Renal cortical epithelial cell (primary cell): ENCODE measurements at places on chromosomes 12 and 14.

GRCh38 chr14:68879321-68879781 lies 86.5 kb upstream of the ZFP36L1 start:
- no peak for DNase-seq

DNA sequence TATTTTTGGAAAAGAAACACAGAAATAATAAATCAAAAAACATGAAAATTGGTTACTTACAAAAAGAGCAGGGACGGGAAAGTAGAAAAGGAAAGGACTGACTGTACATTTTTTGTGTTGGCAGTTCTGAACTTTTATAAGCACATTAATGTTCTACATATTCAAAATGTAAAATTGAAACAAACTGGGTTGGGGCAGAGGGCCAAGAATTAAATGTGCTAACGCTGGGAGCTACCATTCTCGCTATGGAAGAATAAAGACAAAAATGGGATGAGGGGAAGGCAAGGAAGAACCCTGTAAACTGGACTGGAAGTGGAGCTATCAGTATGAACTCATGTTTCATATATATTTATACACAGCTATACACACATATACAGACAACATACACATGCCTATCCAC lies 24.5 kb downstream of the ATP2B1 start:
- no peak for DNase-seq

DNA sequence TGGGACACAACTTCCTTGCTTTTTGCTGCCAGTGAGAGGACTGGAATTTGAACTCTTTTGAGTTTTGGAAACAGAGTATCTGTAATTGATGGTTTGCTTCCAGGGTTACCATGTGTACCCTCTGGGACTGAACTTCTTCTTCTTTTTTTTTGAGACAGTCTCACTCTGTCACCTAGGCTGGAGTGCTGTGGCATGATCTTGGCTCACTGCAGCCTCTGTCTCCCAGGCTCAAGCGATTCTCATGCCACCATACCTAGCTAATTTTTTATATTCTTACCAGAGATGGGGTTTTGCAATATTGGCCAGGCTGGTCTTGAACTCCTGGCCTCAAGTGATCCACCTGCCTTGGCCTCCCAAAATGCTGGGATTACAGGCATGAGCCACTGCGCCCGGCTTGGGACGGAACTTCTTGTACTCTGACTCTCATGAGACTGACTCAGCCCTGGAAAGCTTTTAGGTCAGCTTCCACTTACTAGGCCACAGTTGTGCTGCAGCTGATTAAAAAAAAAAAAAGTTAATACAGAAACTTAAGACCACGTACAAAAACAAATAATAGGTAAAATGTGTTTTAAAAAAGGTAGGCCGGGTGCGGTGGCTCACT lies 15.8 kb downstream of the SEL1L start:
- no peak for DNase-seq

- DNase-seq, result no peak
Measured at GRCh38 chr12:123388951-123389559, 5.1 kb downstream of the KMT5A start.

DNA sequence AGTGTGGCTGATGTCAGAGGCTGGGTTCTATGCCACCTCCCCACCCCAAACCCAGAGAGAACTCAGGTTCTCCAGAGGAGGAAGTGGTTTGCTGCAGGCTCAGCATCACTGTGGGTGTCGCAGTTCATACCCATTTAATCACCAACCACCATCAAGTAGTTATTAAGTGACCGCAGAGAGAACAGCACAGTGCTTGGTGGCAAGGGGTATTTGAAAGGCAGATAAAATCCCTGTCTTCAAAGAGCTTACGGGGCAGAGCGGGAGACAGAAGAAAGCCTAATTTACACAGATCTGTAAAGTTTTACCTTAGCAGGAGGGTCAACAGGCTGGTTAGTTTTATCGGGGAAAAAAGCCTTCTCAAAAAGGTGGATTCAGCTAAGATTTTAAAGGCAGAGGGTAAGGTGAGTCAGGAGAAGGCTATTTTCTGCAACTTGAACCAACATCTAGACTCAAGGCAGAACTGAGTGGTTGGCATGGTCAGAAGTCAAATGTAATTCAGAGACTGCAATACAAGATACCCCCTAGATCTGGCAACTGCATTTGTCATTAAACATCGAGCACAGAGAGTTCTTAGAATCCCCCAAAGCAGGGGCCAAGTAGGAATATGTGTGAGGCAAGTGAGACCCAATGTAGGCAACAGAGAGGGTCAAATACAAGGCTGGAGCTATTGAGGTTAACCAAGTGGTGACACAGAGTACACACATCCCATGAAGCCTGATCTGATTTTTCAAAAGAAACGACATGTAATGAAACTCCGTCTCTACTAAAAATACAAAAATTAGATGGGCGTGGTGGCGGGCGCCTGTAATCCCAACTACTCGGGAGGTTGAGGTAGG lies 13.2 kb downstream of the PXN start:
- no peak for DNase-seq

GRCh38 chr12:105882404-105882803 lies 256.4 kb downstream of the NUAK1 start:
- peak; percentile 38 for DNase-seq

- no peak for DNase-seq
Measured at GRCh38 chr12:24054416-24054815, 104.9 kb upstream of the SOX5 start.

- peak; percentile 82 for DNase-seq
Measured at GRCh38 chr12:50201987-50202521, 34.9 kb upstream of the CERS5 start.

GRCh38 chr12:20805921-20806320 lies 4.6 kb upstream of the SLCO1B3 start:
- DNase-seq, result no peak

GRCh38 chr12:47147739-47148138 lies 68.0 kb upstream of the AMIGO2 start:
- DNase-seq, result no peak

GRCh38 chr14:24875203-24875838 lies 174.6 kb downstream of the STXBP6 start:
- DNase-seq, result no peak

GRCh38 chr12:122876731-122877130 lies 19.2 kb downstream of the VPS37B start:
- no peak for DNase-seq

DNA sequence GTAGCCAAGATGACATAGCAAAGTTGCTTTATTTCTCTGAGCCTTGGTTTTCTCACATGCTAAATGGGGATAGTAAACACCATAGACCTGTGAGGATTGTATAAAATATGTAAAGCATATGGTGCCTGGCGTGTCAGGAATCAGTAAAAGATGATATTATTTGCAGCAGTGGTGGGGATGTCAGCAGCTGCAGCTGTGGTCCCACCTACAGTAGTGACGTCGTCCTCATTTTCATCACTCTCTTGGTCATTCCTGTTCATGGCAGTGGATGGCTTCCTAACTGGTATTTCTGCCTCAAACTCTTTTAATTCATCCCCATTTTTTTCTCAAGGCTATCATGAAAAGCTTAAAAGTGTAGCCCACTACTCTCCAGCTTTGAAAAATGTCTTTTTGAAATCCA lies 12.1 kb downstream of the BMAL2 start:
- DNase-seq, result no peak

DNA sequence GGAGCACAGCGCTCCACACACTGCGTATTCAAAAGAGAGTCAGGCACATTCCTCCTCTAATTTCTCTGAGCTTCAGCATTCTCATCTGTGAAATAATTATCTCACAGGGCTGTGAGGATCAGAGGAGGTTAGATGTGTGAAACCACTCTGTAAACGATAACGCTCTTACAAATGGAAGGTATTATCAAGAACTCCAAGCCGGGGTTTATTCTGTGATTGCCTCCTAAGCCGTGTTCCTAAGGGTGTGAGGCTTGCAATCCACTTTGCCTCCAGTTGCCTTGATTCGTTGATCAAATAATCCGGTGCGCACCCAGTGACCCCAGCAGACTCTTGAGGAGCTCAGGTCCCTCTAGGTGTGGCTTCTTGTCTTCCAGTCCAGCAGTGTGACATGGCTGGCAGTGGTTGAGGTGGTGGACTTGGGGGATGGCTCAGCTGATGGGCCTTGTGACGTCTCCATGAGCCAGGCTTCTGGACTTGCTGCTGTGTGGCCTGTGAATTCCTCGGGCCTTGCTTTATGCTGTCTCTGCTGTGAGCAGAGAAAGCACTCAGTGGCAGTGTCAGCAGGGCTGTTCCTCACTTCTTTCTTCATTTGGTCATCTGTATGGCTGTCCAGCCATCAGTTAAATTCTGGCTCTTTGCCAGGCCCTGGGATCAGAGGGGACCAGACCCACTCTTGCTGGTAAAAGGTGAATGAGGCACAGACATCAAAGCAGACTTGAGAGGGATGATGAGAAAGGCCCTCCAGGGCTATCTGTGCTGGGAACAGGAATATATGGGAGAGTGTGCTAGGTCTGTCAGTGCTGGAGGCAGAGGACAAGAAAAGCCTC lies 71.0 kb downstream of the SLC25A47 start:
- no peak for DNase-seq

- peak; percentile 89 for DNase-seq
Measured at GRCh38 chr14:54364555-54365415, 32.0 kb upstream of the CDKN3 start.

- peak; percentile 92 for DNase-seq
Measured at GRCh38 chr12:71556875-71557274, 106.8 kb downstream of the ZFC3H1 start.

GRCh38 chr12:86122846-86123468 lies 133.2 kb downstream of the MGAT4C start:
- DNase-seq, result no peak

DNA sequence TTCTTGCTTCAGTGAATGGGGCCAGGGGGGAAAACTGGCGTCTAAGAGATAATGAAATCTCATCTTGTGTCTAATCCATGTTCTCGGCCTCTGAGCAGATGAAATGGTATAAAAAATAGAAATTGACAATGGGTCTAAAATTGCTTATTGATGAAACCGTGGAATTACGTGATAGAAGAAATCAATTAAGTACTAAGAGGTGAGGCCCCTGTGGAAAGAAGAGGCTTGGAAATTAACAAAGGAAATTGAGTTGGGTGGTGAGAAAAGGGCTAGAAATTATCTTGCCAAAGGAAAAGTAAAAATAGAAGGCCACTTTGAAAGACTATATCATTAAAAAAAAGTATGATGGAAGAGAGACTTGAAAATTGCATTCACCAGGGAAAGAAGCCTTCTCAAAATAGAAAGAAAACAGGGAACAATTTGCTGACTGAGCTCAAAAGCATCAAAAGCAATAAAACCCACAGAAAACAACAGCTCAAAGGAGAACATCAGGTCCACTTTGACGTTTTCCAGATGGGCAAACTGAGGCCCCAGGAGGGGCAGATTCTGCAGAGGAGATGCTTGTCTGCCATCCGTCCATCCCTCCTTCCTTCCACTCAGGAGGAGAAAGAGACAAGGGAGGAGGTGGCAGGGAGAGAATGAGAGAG lies 226.1 kb upstream of the RTL1 start:
- no peak for DNase-seq

DNA sequence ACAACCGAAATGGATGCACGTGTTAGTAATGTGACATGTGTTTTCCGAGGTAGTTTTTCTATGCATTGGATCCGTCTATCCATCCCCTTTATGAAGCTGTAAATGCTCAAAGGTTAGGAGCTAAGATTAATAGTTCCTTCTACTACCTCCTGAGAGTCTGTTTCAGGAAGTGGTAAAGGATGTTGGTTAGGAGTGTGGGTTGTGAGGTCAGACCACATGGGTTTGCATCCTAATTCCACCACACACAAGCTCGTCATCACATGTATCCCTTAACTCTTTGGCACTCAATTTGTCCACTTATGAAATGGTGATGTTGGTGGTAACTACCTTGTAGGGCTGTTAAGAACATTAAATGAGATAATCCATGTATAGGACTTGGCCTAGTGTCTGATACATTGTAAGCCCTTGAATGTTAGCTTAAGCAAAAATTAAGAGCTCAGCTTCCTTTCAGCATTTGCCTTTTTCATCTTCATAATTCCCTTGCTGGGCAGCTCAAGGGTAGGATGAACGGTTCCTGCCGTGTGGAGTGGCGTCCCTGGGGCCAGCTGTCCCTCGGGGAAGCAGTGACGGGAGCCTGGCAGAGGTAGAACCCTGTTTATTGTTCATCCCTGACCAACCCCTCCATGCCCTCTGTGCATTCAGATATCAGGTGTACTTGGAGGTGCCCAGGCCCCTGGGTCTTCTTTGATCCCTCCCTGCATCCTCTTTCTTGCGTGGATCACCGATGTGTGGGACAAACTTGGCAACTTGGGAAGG lies 52.3 kb downstream of the TSPAN9 start:
- DNase-seq, result peak; percentile 77

DNA sequence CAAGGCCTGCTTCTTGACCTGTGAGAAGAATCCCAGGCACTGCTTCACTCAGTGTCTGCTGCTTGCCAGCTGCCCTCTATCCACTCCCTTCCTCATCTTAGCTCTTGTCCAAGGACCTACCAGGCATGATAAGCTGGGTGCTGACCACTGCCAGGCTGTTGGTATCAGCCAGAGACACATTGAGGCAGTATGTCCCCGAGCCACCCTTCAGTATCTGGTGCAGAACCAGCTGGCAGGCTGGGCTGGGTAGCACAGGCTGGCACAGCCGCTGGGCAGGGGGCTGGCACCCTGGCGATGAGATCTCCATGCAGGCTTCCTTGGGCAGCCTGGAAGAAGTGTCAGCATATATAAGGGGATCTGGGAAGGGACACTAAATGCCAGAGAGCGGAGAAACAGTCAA lies 10.5 kb downstream of the PMEL start:
- no peak for DNase-seq

- no peak for DNase-seq
Measured at GRCh38 chr12:124531281-124531745, 36.1 kb downstream of the NCOR2 start.

DNA sequence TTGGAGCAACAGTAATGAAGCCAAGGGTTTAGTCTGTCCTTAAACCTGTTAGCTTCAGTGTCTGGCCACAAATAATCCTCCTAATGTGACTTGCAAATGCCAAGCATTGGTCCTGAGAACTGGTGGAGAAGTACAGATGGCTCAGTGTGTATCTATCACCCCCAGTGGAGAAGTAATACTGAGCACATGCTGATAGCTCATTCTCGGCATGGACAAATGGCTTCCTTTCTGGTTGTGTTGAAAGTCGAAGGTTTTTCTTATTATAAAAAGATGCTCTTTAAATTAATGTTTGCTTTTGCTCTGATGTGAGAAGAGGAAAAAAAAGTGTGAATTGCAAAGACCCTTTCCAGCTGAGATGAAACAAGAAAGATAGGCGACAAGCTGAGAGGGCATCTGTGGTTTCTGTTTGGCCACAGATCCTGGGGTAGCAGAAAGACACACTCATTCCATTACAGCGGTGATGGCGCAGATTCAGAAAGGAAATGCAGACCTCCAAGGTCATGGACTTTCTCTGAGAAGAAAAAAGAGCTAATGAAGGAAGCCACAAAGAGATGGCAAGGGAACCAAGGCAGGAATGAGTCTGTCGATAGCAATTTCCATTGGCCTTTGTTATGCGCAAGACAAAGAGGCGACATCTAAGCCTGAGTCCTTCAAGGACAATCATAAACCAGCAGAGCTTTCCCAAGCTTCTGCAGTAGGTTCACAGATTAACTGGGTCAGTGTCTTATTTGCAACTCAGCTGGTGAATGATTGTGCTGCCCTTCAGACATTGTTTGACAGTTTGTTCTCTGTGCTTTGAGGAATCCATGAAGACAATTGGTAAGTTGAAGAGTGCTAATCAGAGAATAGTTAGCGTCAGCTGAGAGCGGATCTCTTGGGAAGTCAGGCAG lies 155.5 kb upstream of the RGS6 start:
- peak; percentile 35 for DNase-seq

GRCh38 chr12:76462668-76463224 lies 96.8 kb downstream of the OSBPL8 start:
- no peak for DNase-seq

- DNase-seq, result peak; percentile 55
Measured at GRCh38 chr12:25155022-25155576, 39.9 kb downstream of the DNAI7 start.

- DNase-seq, result no peak
Measured at GRCh38 chr12:18720690-18721089, 17.1 kb downstream of the PLCZ1 start.

- no peak for DNase-seq
Measured at GRCh38 chr12:1122786-1123185, 131.8 kb downstream of the ERC1 start.
